Renal cortical epithelial cell (primary cell): ENCODE measurements at places on chromosomes 16 and 17. TPM values are rescaled to one million over a fixed set of nuclear protein-coding genes. Genes with fewer than 3 reads are reported as not detected.
A peak's percentile ranks its signal among the peaks of the same experiment; 100 is the strongest.

DNA sequence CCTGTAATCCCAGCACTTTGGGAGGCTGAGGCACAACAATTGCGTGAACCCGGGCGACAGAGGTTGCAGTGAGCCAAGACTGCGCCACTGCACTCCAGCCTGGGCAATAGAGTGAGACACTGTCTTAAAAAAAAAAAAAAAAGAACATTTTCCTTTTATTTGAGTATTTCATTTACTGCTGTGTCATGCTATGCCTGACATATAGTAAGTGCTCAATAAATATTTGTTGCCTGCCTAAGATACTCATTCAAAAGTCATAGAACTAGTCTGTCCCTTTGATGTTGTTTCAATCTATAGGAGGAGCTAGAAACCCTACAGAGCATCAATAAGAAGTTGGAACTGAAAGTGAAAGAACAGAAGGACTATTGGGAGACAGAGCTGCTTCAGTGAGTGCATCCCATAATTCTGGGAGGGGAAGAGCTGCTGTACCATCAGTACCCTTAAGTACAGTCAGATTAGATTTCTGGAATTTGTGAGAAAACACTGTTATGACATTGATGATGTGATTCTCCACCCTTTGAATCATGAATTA is 20.0 kb downstream of the CALCOCO2 start:
- DNase-seq, result no peak

DNA sequence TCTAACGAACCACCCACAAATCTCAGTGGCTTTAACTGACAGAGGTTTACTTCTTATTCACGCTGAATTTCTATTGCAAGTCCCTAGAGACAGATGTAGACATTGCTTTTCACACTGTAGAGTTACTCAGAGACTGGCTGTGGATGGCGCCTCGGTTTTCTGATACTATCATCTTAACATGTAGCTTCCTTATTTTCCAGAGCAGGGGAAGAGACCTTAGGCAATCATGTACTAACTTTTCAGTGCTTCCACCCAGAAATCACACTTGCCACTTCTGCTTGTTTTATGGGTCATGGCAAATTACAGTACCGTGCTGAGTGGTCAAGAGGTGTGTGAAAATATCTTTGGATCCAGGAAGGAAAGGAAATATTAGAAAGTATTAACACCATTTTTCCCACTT is 65.4 kb downstream of the MAF start:
- no peak for DNase-seq

- DNase-seq, result no peak
Observed at GRCh38 chr16:820748-821147, 20.2 kb upstream of the GNG13 start.

DNA sequence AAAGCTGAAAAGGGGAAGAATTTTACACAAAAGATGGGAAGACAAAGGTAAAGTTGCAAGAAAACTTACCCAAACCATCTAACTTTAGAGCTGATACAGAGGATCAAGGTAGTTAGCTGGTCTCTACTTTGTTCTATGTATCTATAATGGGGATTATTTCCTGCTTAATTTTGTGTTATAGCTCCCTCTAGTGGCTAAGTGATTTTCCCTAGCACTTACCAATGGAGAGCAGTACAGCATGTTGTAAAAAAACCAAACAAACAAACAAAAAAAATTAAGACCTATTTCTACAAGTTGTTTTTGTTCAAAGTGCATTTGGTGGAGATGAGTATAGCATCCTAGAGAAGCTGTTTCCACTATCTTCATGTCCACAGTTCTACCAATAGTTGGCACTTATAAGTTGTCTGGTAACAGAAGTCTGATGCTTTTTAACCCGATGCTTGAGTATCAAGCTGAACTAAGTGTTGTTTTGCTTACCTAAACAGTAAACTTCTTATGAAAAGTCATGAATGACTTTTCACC is 7.5 kb downstream of the SRSF1 start:
- DNase-seq, result peak; percentile 83

GRCh38 chr17:75684924-75685323 is 17.8 kb downstream of the SAP30BP start:
- no peak for DNase-seq

DNA sequence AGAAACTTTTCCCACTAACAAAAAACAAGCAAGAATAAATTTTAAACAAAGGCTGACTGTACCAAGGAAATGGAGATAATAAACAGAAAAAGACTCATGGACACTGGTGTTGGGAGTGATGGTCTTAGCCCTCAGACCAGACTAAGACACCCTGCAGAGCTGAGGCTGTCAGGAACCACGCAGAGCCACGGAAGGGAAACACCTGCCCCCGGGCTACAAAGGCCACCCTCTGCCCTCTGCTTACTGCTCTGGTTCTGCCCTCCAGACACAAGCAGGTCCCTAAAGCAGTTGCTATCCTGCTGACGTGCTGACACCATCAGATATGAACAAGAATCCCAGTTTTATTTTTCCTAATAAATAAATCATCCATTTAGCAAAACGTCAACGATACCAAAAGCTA is 80.0 kb downstream of the ANKRD11 start:
- DNase-seq, result no peak

DNA sequence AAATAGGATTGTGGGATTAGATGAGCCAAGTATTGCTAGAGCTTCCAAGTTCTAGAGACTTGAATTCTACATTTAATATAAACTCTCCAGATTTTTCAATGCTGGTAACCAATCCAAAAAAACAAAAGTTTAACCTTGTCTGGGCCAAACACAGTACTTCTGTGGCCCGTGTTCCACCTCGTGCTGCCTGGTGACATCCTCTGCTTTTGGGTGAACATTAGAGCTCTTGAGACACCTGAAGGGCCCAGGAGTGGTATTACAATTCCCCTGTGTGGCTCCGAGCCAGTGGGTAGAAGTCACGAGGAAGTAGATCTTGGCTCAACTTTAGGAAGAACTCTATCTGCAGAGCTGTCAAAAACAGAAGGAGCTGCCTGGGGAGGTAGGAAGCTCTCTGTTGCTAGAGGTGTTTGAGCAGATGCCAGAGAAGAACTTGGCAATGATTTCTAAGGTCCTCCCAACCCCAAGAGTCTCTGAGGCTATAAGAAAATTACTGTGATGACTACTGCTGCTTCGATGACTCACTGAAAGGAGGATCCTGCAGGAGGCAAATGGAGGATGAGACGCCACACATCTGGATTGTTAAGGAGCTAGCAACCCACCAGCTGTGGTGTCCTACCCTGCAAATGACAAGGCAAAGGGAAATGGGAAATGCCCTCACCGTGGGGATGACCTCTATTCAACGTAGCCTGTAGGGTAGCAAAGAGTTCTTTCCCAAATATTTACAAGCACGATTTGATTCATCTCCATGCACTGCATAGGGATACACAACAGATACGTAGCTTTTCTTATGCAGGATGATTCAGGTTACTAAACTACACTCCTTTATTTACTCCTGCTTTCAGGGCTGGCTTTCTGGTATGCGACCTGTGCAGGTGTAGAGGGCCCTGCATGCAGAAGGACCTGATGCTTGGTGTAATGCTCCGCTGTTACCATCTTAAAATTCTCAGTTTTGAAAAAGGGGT is 45.8 kb upstream of the GAS7 start:
- no peak for DNase-seq

DNA sequence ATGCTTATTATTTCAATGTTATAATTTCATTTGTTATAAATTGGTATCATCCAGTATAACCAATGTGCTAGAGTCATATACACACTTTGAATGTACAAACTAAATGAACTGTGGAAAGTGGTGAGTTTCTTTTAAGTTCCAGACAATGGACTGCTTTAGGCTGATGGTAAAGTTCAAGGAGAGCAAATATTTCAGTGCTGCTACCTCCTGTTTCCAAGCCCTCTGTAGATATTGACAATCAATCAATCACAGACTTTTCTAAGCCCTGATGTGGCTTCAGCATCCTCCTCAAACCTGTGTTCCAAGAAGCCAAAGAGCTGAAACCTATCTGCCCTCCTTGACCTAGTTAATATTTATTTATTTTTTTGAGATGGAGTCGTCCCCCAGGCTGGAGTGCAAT is 28.2 kb upstream of the SREBF1 start:
- DNase-seq, result no peak

DNA sequence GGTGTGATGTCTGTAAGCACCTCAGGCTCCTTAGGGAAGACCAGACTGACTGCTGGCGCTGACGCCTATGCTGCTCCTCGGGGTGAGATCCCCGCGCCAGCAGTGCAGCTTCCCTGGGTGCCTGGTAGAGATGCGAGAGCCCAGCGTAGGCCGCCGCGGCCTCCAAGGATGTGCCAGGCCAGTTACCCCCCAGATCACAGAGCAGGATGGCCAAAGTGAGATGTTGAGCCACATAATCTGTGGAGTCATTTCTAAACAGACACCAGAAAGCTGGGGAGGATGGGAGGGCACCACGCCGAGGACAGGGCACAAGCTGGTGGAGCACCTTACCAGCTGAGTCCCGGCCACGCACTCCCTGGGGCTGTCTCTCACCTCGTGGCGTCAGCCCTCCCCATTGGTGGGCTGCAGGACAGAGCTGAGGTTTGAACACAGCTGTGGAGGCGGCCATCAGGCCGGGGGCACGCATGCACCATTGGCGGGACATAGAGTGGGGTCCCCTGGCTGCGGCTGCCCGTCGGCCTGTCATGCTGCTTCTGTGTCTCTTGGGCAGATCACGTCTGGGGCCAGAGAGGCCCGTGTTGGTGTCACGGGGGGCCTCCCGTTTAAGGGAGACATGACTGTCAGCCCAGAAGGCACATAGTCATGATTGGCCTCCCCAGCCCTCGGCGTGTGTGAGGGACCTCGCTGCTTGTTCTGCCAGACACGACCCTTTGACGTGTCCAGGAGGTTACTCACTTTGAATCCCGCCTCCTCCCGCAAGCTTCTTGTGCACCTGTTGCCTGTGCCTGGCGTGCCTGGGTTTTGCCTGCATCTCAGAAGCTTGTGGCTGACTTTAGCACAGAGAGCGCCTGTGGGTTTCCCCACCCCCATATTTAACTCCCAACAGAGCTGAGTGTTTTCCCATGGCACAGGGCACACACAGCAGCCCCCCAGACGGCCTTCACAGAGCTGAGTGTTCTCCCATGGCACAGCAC is 21.9 kb downstream of the MAPK8IP3 start:
- no peak for DNase-seq

- peak; percentile 58 for DNase-seq
Observed at GRCh38 chr16:10744370-10745030, 858 bp downstream of the NUBP1 start.

- no peak for DNase-seq
Observed at GRCh38 chr17:63505341-63505740, 17.8 kb upstream of the KCNH6 start.

- DNase-seq, result no peak
Observed at GRCh38 chr16:57886427-57886826, 84.1 kb upstream of the KIFC3 start.

DNA sequence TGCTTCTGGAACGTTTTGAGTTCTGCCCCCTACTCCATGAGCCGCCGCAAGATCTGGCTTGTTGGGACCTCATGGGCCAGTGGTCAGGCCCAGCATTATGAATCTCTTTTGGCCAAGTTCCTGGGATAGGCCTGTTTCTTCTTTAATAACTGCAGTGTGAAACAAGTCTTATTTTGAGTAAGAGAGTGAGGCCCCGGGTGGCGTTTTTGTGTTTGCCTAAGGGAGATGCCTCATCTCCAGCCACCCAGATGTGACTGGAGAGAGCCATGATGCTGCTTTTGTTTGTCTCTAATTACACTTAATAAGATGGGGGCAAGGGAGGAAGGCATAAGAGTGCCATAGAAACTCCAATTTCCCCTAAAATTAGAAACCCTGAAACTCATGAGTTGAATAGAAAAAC is 39.8 kb downstream of the KSR1 start:
- no peak for DNase-seq

DNA sequence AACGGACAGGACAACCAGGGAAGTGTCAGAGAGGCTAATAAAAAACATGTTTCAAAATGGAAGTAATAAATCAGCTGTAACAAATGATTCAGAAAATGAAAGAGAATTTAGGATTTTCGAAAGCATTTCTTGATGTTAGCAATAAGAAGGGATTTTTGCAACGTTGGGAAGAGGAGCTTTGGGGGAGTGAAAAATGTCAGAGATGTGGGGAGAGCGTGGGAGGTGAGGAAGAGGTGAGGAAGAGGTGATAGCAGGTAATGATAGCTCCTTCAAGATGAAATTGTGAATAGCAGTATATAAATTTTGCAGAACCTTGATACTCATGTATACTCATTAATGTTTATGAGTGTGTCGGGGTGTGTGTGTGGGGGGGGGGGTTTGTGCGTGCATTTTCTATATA is 76.2 kb upstream of the COX10 start:
- DNase-seq, result no peak

GRCh38 chr17:79365836-79366770 is 244.7 kb downstream of the RBFOX3 start:
- DNase-seq, result no peak

GRCh38 chr16:49268667-49269066 is 13.0 kb downstream of the CBLN1 start:
- DNase-seq, result no peak

DNA sequence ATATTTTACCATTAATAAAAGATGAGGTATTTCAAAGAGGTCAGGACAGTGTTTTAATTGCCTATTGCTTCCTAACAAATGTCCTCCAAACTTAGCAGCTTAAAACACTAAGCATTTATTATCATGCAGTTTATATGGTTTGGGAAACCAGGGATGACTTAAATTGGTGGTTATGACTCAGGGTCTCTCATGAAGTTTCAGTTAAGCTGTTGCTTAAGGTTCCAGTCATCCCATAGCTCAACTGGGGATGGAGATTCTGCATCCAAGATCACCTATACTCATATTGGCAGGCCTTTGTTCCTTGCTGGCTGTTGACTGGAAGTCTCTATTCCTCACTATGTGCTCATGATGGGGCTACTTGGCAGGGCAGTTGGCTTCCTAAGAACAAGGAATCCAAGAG is 1329.9 kb upstream of the GOT2 start:
- no peak for DNase-seq

- no peak for DNase-seq
Observed at GRCh38 chr16:85753976-85754375, 3.1 kb upstream of the C16orf74 start.

GRCh38 chr17:27965224-27965623 is 72.1 kb upstream of the LYRM9 start:
- DNase-seq, result peak; percentile 98

The ADGRG3 gene
- not detected in 2 replicates for total RNA-seq

The OTOP3 gene
- not detected in 2 replicates for total RNA-seq

The KIF2B gene
- total RNA-seq, result not detected in 2 replicates

The TEX19 gene
- total RNA-seq, result 0.05 TPM in 1 of 2 replicates, not detected in the other

The TVP23A gene
- 0.05 TPM in 1 of 2 replicates, not detected in the other for total RNA-seq

The FLYWCH1 gene
- 35.3 and 42.9 TPM in 2 replicates for total RNA-seq

The SLC52A1 gene
- 0.52 and 0.55 TPM in 2 replicates for total RNA-seq
